ENCODE measurements at places on chromosomes 4 and X.

DNA sequence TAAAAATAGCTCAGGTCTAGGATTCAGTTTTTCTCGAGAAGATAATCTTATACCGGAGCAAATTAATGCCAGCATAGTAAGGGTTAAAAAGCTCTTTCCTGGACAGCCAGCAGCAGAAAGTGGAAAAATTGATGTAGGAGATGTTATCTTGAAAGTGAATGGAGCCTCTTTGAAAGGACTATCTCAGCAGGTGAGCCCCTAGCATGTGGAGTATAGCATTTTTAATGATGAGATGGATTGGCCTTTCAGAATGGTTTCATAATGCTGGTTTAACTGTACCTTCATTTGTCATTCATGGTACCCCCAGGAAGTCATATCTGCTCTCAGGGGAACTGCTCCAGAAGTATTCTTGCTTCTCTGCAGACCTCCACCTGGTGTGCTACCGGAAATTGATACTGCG, 79.4 kb downstream of the SLC10A6 start:
- DNase-seq, result no peak

- peak; percentile 1 for DNase-seq
These were observed 179.1 kb upstream of the MAB21L2 start for GRCh38 chr4:150402871-150403272.

- DNase-seq, result no peak
These were observed 38.2 kb downstream of the FHL1 start for GRCh38 chrX:136185401-136186022.

DNA sequence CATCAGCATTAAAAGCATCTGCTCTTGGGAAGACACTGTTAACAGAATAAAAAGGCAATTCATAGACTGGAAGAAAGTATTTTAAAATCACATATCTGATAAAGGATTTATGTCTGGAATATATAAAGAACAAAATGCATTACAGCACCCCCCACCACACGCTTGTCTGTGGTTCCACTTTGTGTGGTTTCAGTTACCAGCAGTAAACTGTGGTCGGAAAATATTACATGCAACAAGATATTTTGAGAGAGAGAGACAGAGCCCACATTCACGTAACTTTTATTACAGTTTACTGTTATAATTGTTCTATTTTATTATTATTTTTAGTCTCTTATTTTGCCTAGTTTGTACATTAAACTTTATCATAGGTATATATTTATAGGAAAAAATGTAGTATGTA, 21.2 kb upstream of the PDE6B start:
- no peak for DNase-seq

DNA sequence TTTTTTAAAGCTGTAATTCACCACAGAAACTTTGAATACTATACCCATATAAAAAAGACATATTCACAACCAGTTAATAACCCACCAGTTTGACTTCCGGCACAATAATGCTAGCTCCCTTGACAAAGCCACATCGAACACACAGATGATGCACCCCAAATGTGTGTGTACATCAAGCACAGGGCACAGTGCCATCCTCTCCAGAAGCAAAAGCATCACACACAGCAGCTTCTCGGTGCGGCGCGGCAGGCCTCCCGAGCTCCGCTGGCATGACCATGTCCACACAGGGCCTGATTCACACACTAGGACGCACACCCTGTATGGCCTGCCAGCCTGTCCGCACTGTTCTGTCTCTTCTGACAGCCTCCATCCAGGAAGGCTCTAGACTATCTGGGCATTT, 88.0 kb downstream of the LEF1 start:
- DNase-seq, result peak; percentile 21

- DNase-seq, result no peak
These were observed 213.5 kb downstream of the VEGFC start for GRCh38 chr4:176579226-176579625.

GRCh38 chrX:143058120-143058519, 32.4 kb downstream of the SPANXN4 start:
- no peak for DNase-seq

DNA sequence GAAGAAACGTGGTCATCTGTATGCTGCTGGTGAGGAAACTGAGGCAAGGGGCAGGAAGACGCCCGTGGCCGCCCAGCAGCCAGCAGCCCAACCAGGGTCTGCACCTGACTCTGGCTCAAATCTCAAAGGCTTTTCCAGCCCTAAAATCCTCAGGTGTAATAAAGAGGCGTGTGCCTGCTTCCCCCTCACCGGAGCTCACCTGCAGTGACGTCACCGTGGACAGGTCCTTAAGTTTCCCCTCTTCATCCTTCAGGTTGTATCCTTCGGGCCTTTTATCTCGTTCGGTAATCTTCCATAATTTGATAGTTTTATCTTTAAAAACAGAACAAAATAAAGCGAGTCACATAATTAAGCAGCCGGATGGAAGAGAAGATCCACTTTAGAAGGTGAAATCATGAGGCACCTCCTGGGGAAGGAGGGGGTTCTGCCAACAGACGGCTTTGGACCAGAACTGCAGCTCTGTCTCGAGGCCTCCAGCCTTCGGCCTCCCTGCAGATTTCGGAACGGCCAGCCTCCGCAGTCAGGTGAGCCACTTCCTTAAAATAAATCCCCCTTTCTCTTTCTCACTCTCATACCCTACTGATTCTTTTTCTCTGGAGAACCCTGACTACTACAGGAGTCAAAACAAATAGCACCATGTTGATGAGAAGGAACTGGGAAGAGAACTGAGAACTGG, 96.7 kb downstream of the PPP2R2C start:
- DNase-seq, result no peak

DNA sequence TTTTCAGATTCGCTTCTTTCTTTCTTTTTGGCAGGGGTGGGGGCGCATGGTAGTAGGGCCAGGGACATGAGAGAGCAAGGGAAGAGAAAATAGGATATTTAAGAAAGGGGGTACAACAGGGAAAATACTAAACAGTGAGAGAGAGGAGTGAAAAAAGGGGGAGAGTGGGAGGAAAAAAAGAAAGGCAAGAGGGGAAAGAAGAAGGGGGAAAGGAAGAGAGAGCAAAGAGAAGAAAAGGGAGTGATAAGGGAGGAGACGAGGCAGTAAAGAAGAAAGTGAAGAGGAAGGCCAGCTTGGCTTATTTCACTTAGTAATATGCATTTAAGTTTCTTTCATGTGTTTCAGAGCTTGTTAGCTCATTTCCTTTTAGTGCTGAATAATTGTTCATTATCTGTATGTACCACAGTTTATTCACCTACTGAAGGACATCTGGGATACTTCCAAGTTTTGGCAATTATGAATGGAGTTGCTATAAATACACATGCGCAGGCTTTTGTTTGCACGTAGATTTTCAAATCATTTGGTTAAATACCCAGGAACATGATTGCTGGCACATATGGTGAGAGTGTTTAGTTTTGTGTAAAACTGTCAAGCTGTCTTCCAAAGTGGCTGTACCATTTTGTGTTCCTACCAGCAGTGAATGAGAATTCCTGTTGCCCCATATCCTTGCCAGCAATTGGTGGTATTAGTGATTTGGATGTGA, 37.3 kb downstream of the CASP6 start:
- no peak for DNase-seq

- peak; percentile 44 for DNase-seq
These were observed 14.5 kb upstream of the FGG start for GRCh38 chr4:154626793-154627484.

- no peak for DNase-seq
These were observed 932 bp downstream of the GRIA2 start for GRCh38 chr4:157221426-157221894.

DNA sequence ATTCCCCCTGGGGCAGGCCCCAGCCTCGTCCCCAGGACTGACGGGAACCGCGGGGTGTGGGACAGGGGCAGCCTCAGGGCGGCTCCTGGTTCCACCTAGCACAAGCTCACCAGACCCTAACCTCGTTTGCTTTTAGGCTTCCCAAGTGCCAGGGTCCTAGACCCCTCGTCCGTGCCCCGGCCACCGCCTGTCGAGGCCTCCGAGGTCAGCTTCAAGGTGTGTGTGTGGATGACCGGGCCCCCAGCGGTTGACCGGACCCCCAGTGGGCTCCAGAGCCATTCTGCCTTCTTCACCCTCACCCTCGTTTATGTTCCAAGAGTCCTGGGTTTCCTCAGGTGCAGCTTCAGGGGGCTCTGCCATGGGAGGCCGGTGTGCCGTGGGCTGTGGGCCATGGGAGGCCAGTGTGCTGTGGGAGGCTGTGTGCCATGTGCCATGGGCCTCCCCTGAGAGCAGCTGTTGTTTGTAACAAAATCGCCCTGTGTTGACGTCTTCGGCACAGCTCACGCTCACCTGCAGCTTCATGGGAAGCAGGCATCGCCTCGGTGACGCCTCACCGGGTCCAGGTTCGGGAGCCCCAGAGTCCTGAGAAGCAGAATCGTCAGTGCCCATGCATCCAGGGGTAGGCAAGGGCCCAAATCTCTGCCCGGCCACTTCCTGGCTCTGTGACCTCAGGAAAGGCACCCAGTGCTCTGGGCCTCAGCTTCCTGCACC, 43.0 kb upstream of the HMX1 start:
- no peak for DNase-seq

DNA sequence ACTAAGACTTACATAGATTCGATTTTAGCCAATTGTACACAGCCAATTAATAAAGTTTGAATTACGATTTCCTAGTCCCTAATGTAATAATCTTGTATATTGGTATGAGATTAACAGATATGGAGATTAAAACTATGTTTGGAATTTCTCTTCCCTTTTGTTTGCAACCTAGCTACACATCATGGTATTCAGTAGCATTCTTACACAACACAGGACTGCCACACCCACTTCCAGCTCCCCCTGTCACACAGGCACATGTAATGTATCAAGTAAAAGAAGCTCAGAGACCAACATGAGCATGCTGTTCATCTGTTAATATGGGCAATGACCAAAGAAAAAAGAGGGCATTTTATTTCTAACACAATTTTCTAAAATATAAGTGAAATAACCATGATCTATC, 12.8 kb downstream of the SLC6A14 start:
- no peak for DNase-seq

- no peak for DNase-seq
These were observed 145.1 kb downstream of the PRDM5 start for GRCh38 chr4:120777459-120777858.

DNA sequence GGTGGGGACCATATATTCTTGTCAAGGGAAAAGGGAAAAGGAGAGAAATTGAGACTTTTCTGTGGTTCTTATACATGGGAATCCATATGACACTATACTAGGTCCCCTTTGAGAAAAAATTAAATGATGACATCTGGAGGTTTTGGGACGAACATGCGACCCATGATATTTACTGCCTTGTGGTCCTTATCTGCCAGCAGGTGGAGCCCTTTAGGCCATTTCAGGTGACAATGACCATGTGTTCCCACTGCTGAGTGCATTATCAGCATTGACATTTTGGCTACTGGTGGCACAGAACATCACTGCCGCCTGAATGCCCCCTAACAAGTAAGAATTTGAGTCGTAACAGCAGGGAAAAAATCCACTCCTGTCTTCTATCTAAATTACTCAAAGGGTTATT, 843.4 kb downstream of the FSTL5 start:
- DNase-seq, result no peak

GRCh38 chr4:67366311-67366861, 178.9 kb downstream of the CENPC start:
- DNase-seq, result no peak

DNA sequence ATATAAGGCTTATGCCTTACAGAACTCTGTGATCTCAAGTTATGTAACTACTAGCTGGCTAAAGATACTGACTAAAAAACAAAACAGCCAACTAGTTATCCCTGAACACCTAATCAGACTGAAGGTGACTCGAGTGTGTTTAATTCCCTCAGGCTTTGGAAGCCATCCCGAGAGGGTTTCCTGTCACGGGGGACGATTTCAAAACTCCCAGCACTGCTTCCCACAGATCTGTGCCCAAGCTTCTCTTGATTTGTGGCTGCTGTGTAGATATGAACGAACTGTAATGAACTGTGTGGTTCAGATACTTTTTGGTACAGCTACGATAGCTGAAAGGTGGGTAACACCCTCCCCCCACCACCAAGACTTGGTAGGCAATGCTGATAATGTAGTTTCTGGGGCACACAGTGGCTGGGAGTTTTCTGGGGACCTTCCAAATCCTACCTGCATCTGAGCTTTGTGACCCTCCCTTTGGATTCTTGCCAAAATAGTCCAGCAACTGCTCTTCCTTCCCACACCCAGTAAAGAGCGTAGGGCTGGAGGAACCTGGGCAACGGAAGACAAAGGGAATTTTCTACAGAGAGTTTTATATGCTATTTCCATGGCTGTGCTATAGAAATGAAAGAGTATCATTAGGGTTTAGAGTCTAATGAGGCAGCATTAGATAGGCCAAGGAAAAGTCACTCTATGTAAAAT, 148.8 kb downstream of the MGST2 start:
- DNase-seq, result no peak

- DNase-seq, result no peak
These were observed 84.3 kb upstream of the WDR1 start for GRCh38 chr4:10200869-10201268.

DNA sequence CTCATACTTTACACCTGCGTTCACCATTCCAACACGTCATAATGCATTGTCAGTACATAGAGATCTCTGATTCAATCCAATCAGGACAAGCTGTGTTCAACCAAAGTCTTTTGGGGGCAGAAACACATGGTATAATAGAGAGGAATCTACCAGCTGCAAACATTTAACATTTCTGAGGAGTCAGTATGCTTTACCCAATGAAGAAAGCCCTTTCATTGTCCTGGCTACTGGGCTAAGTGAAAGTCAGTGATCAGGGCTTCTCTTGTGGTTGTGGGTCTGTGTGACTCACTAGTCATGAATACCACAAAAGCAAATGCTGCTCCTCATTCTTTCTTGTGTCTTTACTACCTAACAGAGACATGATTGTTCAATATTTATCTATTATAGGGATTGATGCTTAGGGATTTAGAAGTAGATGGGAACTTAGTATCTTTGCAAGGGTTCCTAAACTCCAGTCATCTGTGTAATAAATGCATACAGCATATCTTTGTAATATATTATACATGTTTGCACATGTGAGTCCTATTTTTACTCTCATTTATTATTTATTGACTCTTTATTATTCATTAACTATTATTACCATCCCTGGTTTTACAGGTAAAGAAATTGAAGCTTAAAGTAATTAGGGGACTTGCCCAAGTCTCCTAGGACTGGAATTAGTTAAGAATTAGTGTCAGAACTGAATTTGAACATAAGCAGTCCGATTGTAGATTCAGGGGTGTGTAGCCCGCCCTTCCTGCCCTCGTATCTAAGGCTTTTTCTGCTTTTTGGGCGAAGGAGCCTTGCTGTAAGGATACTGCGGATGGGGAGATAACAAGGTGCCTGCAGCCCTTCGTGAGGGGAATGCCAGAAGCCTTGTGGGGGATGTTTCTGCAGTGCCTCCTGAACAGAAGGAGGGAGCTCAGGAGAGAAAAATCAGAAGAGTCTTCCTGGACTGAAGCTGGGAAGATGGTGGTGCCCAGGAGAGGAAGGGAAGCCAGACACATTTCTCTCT, 353.1 kb upstream of the BOD1L1 start:
- no peak for DNase-seq

Data from activated CD4-positive, alpha-beta T cell treated with anti-CD3 and anti-CD28 coated beads for 24 hours (primary cell).